ENCODE measurements at places on chromosomes 2 and 18.

DNA sequence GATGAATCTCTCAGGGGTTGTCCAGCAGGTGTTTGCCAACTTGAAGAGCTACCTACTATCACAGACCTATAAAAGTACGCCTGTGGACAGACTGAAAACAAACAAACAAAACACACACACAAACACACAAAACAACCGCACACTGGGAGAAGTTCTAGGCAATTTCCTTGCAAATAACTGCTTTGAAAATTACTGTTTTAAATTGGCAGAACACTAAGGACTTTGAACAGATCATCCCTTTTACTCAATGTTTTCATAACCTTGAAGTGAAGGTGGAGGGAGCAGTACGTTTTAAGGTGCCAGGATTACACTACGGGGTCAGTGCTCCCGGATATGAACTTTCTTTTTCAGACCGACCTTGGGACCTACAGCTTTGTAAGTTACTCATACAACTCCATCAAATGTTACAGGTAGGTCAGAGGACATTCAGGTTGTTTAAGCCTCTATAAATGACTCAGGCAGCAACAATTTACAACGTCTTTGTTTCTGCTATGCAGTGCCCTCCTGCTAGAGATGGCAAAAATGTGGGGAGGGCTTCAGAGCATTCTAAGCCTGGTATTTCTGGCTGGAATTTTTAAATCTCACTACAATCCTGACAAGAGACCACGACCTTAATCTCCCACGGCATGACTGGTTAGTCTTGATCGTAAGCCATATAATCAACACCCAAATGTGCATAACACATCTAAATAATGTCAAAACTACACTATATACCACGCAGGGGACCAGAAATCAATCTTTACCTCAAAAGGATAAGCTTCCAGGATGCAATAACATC, 1.4 kb upstream of the SLC20A1 start:
- DNase-seq: peak; percentile 84

DNA sequence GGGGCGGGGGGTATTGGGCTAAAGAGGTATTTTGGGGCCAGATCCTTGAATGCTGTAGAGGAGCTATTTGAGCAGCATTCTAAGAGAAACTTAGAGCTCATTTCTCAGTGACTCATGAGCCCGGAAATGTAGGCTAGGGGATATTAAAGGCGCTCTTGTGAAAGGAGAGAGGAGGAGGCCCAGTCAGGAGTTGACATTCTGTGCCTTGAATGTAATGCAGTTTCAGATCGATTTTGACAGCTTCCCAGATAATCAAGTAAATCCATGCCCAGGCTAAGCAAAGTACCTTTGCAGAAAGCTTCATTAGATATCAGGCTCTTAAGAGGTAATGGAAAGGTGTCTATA, 1.5 kb downstream of the CAB39 start:
- DNase-seq: no peak

GRCh38 chr2:85728883-85729824, 24.6 kb upstream of the ATOH8 start:
- no peak for DNase-seq

GRCh38 chr2:219254590-219255201, 978 bp upstream of the TUBA4A start:
- no peak for DNase-seq

GRCh38 chr2:234191819-234192407, 141.4 kb downstream of the SPP2 start:
- no peak for DNase-seq

DNA sequence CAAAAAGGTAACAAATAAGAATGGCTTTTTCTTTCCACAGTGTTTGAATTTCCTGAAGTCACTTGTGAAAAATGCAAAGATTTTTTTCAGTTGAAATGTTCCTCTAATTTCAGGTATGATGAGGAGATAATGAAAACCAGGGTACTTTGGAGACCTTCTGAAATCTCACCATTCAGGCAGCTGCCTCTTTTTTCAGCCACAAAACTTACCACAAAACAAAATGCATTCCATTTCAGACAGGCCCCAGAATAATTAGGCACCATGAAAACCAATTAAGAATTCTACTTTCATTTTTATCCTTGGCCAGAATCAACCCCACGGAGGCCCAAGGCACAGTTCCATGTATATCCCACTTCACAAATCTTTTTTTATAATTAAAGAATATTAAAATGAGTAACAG, 880.3 kb upstream of the ACVR2A start:
- no peak for DNase-seq

DNA sequence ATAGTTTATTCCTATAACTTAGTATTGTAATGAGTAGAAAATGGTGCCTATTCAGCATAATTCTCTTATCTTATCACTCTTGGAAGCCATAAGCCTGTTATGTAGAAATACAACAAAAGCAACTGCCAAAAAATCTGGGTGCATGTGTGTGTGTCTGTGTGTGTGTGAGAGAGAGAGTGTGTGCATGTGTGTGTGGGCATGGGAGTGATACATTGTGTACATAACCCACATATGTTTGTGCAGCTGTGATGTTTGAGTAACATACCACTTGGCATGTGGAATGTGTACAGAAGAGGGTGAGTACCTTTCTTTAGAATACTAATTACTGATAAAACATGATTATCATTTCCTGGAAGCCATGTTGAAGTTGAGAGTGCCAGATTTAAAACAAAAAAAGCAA, 642.3 kb upstream of the SYT4 start:
- no peak for DNase-seq

- DNase-seq: no peak
Measured at GRCh38 chr18:51801514-51801913, 538.5 kb upstream of the DCC start.
